ENCODE measurements at places on chromosomes 11 and 22. TPM values are rescaled to one million over a fixed set of nuclear protein-coding genes. Genes with fewer than 3 reads are reported as not detected.

DNA sequence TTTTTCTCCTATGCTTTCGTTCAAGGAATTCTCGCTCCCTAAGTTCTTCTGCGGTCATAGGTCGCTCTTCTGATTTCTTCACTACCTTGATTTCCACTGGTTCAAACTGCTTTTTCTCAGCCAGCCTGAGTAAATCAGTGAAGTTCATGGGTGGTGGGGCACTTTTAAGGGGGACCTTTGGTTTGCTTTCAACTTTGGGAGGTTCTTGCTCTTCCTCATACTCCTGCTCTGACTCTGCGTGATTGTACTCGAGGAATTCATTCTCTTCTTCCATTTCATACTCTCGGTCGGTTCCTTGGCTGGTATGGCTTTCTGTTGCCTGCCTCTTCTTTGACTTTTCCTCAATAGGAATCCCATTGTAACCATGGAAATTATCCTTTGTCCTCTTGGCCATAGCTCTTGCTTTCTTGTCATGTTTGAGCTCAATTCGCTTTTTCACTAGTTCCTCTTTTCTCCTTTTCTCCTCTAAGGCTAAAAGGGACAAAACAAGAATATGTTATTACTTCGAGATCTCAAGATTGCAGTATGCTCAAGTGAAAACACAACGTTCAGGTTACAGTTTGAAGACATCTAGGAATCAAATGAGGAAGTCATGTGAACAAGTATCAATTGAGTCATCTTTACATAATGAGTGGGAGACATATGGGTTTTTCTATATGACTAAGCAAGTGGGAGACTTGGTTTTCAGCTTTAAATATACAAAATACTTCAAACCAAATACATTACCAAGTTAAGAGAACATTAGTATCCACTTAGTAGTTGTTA lies 16.2 kb downstream of the MISFA start:
- no peak for DNase-seq

DNA sequence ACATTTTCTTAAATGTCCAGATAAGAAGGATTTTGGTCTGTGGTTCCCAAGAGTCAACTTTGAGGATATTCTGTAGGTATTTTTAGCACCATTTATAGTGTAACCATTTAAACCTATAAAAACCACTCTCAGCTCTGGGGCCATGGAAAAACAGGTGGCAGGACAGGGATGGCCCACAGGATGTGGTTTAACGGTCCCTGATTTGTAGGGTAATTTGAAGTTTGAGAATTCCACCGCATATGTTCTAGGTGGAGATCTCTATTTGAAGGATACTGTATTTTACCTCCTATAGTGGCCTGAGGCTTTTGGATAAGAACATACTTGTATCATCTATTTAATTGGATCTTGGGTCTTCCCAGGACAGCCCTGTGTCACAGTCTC lies 62.4 kb upstream of the IGLL5 start:
- no peak for DNase-seq

TMEM191B gene
- 14.3 TPM for total RNA-seq

DNA sequence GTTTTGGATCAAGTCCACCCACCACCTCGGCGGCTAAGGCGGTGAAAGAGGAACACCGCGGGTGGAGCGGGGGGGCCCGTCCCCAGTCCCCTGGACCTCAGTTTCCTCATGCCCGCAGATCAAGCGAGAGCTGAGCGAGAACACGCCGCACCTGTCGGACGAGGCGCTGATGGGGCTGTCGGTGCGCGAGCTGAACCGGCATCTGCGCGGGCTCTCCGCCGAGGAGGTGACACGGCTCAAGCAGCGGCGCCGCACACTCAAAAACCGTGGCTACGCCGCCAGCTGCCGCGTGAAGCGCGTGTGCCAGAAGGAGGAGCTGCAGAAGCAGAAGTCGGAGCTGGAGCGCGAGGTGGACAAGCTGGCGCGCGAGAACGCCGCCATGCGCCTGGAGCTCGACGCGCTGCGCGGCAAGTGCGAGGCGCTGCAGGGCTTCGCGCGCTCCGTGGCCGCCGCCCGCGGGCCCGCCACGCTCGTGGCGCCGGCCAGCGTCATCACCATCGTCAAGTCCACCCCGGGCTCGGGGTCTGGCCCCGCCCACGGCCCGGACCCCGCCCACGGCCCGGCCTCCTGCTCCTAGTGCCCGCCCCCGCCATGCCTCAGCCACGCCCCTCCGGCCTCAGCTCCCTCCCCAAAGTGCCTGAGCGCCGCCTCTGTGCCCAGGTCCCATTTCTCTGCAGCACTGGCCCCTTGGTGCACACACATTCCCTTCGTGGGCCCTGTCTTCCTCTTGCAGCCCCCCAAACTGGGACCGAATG lies 12.7 kb downstream of the MAFF start:
- DNase-seq: peak; percentile 83

DNA sequence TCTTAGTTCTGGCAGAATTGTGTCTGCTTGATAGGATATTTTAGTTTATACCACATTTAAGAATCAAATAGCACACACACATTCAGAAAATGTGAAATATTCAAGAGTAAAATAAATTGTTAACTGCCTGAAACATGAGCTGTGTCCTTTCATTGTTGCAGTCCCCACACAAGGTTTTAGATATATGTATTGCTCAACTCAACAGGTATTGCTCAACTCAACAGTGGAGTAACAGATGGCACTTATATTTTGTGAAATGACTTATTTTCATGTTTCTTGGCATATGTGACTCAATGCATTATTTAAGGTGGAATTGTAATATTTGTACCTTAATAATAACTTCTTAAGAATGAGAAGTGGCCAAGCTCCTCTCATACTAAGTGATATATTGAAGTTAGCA lies 760.3 kb downstream of the CNTN5 start:
- no peak for DNase-seq

- DNase-seq: no peak
Observed at GRCh38 chr11:117833401-117833891, 8.9 kb upstream of the FXYD2 start.

GRCh38 chr11:102267609-102268008 lies 49.7 kb upstream of the BIRC3 start:
- DNase-seq: peak; percentile 49

DNA sequence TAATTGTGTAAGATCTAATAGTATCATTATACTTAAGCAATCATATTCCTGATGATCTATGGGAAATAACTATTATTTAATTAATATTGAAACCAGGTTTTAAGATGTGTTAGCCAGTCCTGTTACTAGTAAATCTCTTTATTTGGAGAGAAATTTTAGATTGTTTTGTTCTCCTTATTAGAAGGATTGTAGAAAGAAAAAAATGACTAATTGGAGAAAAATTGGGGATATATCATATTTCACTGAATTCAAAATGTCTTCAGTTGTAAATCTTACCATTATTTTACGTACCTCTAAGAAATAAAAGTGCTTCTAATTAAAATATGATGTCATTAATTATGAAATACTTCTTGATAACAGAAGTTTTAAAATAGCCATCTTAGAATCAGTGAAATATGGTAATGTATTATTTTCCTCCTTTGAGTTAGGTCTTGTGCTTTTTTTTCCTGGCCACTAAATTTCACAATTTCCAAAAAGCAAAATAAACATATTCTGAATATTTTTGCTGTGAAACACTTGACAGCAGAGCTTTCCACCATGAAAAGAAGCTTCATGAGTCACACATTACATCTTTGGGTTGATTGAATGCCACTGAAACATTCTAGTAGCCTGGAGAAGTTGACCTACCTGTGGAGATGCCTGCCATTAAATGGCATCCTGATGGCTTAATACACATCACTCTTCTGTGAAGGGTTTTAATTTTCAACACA lies 6.4 kb downstream of the BIRC3 start:
- DNase-seq: peak; percentile 52

- DNase-seq: no peak
Observed at GRCh38 chr11:94144216-94144615, 15.6 kb downstream of the PANX1 start.

IL18 gene
- total RNA-seq: 0.86 TPM

SNX32 gene
- 5.9 TPM for total RNA-seq

DNA sequence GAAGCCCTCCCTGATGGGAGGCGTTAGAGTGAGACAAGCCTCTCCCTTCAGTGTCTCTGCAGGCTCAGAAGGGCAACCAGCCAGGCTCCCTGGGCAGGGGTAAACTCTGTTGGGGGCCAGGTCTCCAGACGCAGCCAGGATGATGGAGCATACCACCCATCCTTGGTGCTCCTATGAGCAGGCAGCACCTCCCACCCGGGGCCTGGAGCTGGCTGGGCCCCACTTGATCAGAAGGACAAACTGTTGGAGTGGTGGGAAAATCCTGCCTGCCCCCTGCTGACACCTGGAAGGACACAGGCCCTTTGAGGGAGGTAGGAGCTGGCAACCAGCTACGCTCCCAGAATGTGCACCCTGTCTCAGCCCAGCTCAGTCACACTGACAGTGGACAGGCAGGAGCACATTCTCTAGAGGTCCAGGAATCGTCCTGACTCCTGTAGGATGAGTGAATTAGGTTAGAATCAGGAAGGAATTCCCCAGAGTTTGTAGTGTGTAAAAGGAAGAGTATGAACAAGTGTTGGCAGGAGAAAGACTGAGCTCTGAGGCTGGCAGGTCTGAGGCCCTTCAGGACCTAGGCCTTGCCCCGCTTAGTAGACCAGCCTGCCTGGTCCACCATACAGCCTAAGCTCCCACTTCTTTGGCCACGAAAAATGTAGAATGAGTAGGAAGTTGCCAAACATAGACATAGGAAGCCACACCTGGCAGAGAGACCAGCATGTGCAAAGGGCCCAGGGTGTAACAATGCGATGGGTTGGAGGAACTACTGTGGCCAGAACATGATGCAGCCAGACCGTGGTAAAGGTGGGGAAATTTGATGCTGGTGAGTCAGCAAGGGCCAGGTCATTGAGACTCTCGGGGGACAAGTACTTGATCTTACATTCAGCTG lies 19.1 kb downstream of the ARHGEF17 start:
- peak; percentile 38 for DNase-seq

DNA sequence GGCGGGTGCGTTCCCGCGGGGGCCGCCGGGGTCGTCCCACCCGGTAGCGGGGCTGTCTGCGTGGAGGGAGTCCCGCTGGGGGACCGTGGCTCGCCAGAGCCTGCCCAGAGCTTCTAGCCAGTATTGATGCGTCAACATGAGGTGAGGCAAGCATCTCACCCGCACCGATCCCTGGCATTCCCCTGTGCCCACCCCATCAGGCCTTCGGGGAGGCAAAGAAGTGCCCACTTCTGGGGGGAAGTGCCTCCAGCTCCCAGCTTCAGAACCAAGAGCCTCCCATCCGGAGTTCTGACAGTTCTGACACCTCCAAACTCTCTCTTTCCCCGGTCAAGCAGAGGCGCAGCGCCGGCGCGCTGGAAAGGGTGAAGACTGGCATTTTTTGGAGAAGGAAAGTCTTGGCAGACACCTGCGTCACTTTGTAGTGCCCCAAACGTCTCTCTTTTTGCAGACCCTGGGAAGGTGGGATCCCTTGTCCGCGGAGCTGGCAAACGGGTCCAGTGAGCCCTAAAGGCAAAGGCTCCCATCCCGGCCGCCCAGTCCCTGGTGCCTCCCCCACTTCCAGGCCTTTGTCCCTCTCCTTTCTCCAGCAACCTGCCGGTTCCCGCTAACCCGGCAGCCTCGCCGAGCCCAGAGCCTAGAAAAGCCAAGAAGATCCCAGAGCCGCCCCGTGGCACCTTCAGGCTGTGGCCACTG lies 3.2 kb upstream of the PAX6 start:
- DNase-seq: no peak

DNA sequence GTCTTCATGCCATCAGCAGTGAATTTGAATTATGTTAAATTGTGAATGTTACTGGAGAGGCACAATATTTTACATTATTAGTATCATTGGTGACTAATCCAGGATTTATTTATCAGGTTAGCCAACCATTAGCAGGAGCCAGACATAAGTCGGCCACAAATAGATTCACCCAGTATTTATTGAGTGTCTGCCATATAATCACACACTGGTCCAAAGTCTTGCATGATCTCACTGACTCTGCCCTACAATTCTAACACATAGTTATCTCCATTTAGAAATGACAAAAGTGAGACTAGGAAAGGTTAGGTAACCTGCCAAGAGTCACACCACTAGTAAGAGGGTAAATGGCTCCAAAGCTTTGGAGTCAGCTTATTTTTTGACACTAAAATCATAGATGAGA lies 179.6 kb downstream of the BLID start:
- no peak for DNase-seq

- DNase-seq: no peak
Observed at GRCh38 chr11:30861531-30861930, 275.4 kb upstream of the MPPED2 start.

DNA sequence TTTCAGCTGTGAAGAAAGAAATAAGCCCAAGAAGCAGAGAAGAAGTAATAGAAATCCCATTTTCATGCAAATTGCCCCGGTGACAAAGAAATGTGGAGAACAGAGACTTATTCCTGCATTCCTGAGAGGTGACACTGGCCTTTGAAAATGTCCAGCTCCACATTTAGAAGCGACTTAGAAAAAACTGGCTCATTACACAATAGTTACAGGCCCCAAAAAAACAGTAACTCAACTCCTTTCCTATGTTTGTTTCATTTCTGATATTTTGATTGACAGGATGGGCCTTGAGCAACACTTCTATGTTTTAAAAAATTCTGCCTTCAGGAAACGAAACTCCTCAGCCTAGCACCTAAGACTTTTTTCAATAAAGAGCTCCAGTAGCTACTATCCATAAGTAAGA lies 726.9 kb upstream of the TENM4 start:
- DNase-seq: no peak

DNA sequence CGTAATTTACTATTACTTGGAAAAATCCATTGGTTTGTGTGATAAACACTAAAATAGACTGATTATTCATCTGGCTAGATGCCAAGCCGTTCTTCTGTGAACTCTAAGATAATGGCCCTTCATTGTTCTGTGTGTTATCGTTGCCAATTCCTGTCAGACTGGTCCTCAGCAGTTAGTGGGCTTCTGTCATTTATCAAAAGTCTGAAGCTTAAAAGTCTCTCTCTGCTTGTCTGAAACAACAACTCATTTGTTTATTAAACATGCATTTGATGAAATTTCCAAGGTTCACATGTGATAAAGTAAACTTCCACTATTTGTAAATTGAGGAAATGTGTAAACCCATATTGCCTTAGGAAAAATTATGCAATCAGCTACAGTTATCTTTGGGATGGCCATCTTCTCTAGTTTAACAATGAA lies 21.1 kb upstream of the RDX start:
- DNase-seq: peak; percentile 61

DNA sequence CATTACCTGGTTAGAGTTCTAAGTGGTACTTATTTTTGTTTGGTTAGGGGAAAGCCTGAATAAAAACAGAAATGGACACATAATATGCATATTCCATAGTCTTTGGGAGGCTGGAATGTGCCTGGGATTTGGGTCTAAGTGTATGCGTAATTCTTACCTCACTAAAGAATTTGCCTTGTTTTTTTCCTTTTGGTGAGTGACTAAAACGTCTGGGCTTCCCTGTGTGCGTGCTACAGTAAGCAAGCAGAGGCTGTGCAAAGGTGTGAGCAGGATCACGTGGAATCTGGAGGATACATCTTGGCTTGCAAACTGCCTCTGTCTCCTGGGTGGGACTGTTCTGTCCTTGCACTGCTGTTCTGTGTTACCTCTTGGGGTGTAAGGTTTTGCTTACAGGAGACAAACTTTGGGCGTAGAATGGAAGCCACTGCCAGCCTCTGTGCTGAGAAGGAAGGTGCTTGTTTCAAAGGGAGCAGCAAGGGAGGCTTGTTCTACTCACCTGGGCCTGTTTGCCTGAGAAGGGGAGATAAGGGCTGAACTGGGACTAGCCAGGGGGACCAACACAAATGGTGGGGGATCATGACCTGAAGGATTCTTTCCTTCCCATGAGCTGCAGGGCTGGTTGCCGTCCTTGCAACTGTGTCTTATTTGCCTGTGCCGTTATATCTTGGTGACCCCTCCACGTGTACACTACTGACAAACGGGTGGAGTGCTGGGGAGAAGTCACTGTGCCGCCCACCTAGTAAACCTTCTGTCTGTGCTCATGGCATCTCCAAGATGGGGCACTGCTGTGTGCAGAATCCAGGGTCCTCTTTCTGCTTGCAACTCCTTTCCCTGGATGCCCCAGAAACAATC lies 4.5 kb downstream of the NEAT1 start:
- peak; percentile 87 for DNase-seq

SSTR3 gene
- 0.06 TPM for total RNA-seq
